CD4-positive, CD25-positive, alpha-beta regulatory T cell (primary cell): ENCODE measurements at places on chromosomes 11 and 22. TPM values are rescaled to one million over a fixed set of nuclear protein-coding genes. Genes with fewer than 3 reads are reported as not detected.

- no peak for DNase-seq
These were observed 43.0 kb downstream of the KREMEN1 start for GRCh38 chr22:29115682-29116288.

GRCh38 chr11:76123248-76123647 is 83.1 kb downstream of the WNT11 start:
- no peak for DNase-seq

DNA sequence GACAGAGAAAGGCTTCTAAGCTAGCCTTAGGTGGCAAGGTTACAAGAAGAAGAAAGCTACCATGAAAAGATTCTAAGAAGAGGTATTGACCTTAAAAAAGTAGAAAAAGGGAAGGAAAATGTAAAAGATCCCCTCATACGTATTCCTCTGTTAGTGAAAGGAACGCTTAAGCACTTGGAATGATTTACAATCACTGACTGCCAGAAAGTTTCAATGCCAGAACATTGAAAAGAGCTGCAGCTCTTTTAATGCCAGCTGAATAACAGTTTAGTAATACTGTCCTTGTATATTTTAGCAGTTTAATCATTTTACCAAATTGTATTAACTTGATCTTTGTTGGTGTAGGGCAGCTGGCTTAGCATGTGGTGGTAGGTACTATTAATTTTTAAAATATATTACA is 650.7 kb downstream of the FAM181B start:
- DNase-seq = no peak

GRCh38 chr11:79973721-79974617 is 533.1 kb upstream of the TENM4 start:
- DNase-seq = no peak

GRCh38 chr11:67654225-67654624 is 3.7 kb upstream of the ACY3 start:
- no peak for DNase-seq

DNA sequence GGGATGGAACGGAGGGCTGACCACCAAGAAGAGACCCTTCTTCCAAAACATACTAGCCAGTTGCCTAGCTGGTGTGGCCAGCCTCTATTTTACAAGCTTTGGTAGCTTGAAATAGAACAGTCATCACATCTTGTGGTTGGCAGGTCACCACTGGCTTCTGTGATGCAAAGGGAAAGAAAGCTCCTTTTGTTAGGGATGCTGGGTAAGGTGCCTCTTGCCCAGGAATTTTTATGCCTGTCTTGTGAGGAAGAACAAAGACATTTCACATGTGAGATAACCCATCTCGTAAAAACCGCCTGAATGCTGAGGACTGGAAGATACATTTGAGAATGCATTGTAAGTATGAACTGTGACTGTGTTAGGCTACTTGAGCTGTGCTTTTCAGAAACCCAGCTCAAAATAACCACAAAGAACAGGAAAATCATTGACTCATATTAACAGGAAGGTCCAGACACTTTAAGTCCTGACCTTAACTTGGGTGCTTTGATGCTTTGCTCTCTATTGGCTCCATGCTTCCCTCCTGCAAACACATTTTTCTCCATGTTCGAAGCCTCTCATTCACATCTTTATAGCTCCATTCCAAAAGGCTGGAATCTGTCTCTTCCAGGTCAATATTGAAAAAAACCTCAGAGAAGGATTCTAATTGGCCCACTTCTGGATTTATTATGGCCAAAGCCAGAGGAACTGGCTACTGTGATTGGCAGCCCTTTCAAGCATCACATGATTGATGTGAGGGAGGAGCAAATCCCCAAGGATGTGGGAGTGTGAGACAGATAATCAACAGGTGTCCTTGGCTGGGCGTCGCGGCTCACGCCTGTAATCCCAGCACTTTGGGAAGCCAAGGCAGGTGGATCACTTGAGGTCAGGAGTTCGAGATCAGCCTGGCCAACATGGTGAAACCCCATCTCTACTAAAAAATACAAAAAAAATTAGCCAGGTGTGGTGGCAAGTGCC is 53.9 kb downstream of the MICAL2 start:
- DNase-seq = no peak

- DNase-seq = no peak
These were observed 5.9 kb downstream of the RHOG start for GRCh38 chr11:3834664-3835461.

Gene CRYBA4
- total RNA-seq = not detected

Gene FZD4
- not detected for total RNA-seq

Gene MYRF
- 0.30 TPM for total RNA-seq
